ENCODE measurements at places on chromosomes 12 and 14.

GRCh38 chr14:92819011-92819597 is 25.0 kb downstream of the GOLGA5 start:
- DNase-seq, result no peak

DNA sequence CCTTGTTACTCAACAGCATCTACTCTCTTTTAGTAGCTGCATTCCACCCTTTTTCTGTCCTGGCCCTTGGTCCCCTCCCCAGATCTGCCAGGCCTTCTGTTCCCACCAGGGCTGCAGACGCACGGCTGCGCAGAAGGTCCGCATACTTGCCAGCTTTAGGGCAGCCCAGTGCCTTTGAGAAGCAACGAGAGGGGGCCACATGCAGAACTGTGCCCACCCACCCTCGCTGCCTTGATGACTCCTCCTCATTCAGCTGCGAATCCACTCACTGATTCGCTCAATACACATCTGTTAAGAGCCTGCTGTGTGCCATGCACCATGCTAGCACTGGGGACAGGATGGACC is 39.2 kb downstream of the PRIMA1 start:
- DNase-seq, result no peak

DNA sequence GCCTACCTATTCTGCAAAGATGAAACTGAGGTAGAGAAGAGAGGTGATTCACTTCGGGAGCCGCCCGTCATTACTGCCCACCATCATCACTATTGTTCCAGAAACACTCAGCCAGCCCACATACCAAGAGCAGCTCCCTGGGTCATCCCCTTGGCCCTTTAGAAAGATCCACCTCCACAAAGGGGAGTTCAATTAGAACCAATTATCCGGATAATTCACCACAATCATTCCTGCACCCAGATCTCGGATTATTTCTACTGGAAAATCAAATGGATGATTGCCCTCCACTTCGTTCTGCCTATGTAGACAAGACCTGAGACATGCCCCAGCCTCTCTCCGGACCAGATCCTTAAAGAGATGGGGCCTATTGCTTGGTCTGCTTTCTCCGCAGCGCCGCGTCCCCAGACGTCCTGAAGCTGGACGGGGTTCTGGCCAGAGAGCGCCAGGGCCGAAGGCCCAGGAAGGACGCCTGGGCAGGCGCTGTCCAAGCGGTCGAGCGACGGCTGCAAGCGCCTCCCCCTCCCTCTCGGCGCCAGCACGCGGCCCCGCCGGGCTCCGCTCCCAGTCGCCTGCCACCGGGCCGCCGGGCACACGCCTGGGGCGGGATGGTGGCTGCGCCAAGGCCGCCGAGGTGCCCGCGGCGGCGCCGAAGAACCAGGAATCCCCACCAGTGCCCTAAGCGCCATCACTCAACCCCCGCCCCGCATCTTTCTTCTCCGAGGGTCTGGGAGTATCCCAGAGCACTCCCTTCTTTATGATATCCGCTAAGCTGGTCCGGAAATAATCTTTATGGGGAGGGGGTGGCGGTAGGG is 1.3 kb upstream of the ASCL1 start:
- no peak for DNase-seq

DNA sequence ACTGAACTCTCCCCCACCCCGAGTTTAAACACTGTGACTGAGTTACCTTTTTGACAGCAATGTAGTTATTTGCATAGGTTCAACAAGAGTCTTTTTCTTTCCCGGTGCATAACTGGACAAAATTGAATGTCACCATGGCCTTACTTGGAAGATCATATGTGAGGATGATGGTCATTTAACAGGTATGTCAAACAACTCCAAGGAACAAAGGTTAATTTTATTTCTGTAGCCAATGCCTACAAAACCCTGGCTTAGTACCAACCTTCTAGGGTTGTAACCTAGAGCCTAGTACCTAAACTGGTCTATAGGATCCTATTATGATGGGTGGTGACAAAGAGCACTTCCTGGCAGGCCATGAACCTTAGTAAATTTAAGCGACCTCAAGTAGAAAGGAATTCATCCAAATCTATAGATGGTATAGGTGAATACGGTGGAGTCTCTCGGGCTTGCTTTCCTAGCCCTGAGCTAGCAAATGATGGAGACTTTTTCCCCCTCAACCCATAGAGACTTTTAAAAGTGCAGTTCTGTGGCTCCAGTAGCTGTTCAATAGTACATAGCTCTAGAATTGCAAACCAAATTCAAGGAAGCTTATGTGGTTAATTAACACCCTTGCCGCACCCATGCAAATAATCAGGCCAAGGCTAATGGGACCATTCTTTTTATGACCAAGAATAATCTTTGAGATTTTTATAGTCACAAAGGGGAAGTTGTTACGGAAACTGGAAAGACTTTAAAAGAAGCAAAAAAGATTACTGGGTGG is 89.0 kb downstream of the SLC38A1 start:
- no peak for DNase-seq

GRCh38 chr12:119989361-119989730 is 310 bp downstream of the BICDL1 start:
- DNase-seq, result no peak

GRCh38 chr14:49942090-49942489 is 49.2 kb downstream of the ARF6 start:
- DNase-seq, result no peak

- DNase-seq, result no peak
These were observed 29.6 kb upstream of the YAF2 start for GRCh38 chr12:42267413-42268190.

- DNase-seq, result no peak
These were observed 59.4 kb downstream of the SDR9C7 start for GRCh38 chr12:56874821-56875220.

DNA sequence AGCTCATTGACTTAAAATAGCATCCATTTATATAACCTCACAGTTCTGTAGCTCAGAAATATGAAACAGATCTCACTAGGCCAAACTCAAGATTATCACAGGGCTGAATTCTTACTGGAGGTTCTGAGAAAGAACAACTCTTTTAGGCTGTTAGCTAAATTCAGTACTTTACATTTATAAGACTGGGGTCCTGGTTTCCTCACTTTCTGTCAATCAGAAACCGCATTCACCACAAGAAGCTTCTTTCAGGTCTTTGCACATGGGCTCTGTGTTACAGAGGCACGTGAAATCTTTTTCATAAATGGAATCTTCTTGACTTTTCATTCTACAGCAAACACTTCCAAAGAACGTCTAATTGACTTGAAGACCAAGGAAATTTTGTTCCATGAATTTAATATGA is 876.3 kb upstream of the FOXG1 start:
- no peak for DNase-seq

Measured in CD4-positive, alpha-beta T cell treated with Interleukin-21 for 1 hour (primary cell).